Amniotic stem cell (primary cell): ENCODE measurements at places on chromosomes 11 and 22.

- DNase-seq = no peak
Observed at GRCh38 chr11:55966391-55966790, 3.4 kb downstream of the OR10AG1 start.

DNA sequence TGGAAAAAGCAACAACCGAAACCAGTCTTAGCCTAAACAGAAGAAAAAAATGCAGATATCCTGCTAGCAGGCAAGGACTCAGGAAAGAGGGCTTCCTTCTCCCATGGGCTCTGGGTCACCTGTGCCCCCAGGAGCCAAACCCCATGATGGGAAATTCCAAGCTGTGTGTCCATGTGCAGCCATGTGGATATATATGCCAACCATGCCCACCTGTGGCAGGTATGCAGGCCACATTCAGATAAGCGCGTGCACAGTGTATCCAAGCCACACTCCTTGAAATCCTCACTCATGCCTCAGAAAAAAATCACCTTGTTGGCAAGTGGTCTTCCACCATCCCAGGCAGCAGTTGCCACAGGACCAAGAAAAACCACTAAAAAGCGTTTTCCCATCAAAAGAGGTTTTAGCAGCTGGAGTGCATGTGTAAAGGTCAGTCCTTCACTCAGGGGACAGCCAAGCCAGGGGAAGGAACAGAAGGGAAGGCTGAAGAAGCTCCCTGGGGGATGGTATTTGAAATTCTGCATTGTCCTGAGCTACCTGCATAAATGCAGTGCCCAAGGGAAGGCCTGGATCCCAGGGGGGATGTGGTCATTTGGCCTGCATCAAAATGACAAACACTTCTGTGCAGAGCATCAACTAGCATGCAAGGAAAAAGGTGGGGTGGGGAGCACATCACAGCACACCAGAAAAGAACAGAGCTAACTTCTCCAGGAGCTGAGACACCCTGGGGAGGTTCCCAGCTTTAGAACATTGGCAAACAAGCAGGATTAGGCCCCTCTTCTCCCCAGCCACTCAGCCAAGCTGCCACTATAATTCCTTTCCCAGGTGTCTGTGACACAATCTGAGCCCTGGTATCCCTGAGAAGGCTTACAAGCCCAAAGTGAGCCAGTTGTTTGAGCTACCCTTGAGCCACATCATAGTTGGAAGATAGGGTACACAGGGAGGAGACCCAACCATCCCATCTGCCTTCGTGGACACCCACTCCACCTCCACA is 76.2 kb downstream of the GALNT18 start:
- DNase-seq = no peak

DNA sequence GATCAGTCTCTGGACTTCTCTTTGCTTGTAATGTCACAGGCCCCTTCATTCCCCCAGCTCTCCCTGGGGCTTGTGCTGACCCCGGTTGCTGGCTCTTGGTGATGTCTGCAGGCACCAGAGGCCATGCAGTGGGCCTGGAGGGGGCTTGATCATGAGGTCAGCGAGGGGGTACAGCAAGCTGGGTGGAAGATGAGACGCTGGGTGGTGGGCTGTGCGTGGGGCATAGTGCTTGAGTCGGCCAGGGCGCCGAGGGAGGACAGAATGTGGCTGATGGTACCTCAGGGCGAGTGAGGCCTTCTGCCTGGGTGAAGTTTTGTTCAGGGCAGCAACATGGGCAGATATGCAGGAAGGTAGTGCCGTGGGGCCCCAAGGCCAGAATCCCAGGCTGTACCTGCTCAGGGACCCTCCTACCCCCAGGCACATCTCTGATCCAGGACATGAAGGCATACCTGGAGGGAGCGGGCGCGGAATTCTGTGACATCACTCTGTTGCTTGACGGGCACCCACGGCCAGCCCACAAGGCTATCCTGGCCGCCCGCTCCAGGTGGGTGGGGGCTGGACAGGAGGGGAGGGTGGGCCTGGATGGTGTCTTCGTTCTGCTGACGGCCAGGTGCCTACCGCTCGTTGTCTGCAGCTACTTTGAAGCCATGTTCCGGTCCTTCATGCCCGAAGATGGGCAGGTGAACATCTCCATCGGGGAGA is 6.4 kb downstream of the THAP7 start:
- no peak for DNase-seq

GRCh38 chr11:116771935-116772334 is 852 bp downstream of the BUD13 start:
- no peak for DNase-seq

GRCh38 chr11:127859941-127860354 is 727.4 kb downstream of the ETS1 start:
- no peak for DNase-seq

DNA sequence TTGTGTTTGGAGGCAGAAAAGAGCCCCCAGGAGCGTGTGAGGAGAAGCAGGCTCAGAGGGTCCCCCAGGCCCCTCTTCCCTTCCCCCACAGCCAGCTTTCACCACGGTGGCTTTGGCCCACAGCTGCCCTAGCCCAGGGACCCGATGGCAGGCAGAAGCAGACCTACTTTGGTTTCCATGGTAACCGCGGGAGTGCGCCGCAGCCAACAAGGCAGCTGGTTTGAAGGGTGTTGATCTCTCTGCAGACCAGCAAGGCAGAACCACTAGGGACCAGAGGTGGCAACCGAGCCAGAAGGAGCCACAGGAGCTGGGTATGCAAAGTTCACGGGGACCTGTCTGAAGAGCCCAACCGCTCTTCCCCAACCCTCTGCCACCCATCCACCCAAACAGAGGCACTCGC is 69.4 kb downstream of the BUD13 start:
- DNase-seq = no peak

DNA sequence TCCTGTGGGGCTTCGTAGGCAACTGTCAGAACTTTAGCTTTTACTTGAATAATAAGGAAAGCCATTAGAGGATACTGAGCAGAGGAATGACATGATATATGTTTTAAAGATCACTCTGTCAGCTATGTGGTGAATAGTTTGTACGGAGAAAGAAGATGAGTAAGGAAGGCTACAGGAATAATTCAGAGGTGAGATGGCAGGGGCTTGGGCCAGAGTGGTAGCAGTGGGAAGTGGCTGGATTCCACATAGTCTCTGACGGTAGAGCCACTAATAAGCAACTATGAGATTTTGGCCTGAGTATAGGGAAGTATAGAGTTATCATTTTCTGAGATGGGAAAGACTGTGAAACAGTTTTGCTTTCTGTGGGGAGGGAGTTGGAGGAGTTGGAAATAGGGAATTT is 93.9 kb upstream of the MTMR2 start:
- DNase-seq = no peak

GRCh38 chr11:10273738-10274137 is 20.3 kb downstream of the SBF2 start:
- DNase-seq = no peak

DNA sequence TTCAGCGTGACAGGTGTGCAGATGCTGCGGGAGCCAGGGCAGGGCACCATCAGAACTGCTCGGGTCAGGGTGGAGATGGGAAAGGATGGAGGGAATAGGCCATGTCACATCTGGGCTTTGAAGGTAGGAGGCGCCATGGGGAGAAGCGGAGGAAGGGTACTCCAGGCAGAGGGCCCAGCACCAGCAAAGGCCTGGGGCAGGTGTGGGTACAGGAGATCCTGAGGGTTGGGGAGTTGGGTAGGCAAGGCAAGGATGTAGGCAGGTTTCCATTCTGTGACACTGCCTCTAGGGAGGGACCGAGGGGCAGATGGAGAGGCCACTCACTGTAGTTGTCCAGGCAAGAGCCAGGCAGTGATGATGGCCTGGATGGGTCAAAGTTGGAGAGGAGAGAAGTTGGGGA is 8.5 kb downstream of the EMID1 start:
- DNase-seq = no peak

DNA sequence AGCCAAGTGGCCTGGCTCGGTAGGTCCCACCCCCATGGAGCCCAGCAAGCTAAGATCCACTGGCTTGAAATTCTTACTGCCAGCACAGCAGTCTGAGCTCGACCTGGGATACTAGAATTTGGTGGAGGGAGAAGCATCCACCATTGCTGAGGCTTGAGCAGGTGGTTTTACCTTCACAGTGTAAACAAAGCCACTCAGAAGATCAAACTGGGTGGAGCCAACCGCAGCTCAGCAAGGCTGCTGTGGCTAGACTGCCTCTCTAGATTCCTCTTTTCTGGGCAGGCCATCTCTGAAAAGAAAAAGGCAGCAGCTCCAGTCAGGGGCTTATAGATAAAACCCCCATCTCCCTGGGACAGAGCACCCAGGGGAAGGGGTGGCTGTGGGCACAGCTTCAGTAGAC is 22.3 kb upstream of the OR5B21 start:
- no peak for DNase-seq

- DNase-seq = no peak
Observed at GRCh38 chr11:33706546-33706945, 5.9 kb upstream of the C11orf91 start.

GRCh38 chr11:73393479-73394415 is 17.5 kb downstream of the RELT start:
- DNase-seq = peak; percentile 62

DNA sequence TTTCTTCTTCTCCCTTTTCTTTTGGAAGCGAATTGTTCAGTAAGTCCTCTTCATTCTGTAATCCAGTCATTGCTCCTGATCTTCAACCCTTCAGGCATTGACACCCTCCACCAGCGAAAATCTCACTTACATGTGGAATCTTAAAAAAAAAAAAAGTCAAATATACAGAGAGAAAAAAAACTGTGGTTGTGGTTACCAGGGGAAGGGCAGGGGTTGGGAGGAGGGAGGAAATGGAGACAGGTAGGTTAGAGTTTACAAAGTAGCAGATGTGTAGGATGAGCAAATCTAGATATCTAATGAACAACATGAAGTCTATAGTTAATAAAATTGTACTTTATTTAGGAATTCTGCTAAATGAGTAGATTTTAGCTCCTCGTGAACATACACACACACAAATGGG is 17.7 kb upstream of the TMEM123 start:
- no peak for DNase-seq

- no peak for DNase-seq
Observed at GRCh38 chr22:46416520-46416871, 81.0 kb downstream of the TRMU start.

- DNase-seq = no peak
Observed at GRCh38 chr22:46883092-46883910, 120.9 kb downstream of the TBC1D22A start.

GRCh38 chr22:47337161-47337621 is 574.7 kb downstream of the TBC1D22A start:
- DNase-seq = peak; percentile 4

- no peak for DNase-seq
Observed at GRCh38 chr22:50400931-50401330, 57.8 kb downstream of the PPP6R2 start.

DNA sequence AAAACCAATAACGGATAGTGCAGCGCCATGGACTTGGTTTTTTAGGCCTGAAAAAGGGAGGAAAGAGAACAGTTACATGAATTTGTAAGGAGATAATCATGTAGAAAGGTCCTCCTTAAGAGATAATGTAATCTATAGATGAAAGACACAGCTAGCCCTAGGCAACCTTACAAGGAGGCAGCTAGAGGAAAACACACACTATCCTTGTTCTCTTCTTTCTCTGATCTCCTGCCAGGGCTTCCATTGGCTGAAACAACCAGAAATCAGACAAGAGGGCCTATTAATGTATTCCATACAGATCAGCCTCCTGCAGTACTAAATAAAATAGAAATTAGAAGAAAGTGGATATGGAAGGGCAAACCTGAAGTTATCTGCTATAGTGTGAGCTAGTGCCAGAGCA is 53.0 kb downstream of the KCNA4 start:
- DNase-seq = no peak

DNA sequence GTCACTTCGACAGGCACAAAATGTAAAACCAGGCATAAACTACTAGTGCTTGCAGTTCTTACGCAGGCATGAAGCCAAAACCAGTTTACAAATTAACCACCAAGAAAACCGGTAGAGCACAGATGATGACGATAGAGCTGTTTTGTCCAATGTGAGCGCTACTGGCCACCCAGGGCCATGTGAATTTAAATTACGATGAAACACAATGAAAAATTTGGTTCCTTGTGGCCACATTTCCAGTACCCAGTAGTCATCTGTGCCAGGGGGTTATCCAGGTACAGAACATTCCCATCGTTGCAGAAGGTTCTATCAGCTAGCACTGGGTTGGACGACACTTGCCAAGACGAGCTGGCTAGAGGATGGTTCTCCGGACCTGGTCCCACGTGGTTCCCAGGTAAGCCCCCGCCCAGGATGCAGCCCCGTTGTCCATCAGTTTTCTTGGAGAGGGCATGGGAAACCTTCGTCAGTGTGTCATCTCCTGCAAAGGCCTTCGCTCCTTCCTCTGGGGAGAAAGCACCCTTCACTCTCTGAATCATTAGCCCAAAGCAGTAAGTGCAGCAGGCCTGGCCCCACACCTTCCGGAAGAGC is 1.1 kb upstream of the CD81 start:
- no peak for DNase-seq

GRCh38 chr11:73055655-73056354 is 86.3 kb downstream of the FCHSD2 start:
- no peak for DNase-seq

GRCh38 chr22:50027639-50028537 is 15.3 kb upstream of the IL17REL start:
- DNase-seq = no peak

- DNase-seq = no peak
Observed at GRCh38 chr22:35598396-35598710, 18.8 kb downstream of the MB start.

GRCh38 chr11:14132312-14132711 is 169.8 kb downstream of the SPON1 start:
- no peak for DNase-seq

DNA sequence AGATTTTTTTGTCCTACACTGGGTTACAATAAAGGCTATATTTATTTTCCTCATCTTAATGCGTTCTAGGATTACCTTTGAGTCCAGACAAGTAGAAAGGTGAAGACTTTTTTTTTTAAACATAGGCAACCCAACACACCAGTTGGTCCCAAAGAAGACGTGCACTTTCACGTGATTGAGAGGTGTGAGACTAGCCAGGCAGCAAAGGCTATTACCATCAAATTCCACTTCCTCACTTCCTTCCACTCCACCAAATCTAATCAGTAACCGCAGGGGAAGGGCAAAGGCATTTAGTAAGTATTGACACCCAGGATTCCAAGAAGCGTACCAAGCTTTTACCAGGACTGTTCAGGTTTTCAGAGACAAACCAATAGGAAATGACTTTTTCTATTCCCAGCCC is 109.3 kb downstream of the APIP start:
- DNase-seq = no peak

DNA sequence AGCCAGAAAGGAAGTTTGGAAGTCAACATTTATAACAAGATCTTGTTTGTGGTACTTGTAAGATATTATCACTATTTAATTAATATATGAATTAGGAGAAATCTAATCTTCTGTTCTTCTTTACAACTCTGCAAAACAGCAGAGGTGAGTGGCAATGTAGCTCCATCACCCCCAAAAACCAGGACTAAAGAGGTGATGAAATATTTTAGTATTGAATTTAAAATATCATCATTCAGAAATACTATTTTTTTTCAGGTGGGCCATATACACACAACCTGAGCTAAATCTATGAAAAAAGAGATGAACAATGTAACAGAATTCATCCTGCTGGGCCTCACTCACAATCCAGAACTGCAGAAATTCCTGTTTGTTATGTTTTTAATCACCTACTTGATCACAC is at the start of gene OR4C45:
TSS of gene OR4C45 (plus strand) at position 301 of the 400 bp plus-strand sequence.
- DNase-seq = no peak

GRCh38 chr11:129077191-129077590 is 114.9 kb downstream of the ARHGAP32 start:
- no peak for DNase-seq

GRCh38 chr11:75468534-75469340 is 35.7 kb upstream of the KLHL35 start:
- no peak for DNase-seq
